ENCODE measurements at places on chromosomes 12 and 14.

GRCh38 chr12:386651-387050, 2.5 kb downstream of the KDM5A start:
- no peak for DNase-seq

DNA sequence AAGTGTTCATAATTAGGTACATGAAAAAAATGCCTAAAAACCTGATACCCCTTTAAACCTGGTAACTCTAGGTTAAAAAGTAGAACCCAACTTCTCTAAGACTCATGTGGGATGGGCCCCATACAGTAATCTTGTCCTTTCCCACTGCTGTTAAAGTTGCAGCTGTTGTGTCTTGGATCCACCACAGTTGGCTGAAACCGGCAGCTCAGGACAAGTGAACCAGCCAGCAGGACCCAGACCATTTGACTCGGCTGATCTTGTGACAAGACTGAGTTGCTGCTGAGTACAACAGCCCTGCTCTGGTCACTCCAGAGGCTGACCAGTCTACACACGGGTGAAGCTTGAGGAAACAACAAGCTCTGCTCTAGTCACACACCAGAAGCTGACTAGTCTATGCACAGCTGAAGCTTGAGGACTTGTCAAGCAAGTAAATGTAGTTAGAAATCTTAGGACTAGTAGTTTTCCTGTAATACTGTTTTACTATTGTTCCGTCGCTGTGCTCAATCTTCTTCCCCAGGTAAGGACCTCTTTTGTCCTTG, 60.6 kb downstream of the DHRS2 start:
- DNase-seq, result no peak

GRCh38 chr12:5562581-5562980, 130.7 kb downstream of the NTF3 start:
- DNase-seq, result no peak

DNA sequence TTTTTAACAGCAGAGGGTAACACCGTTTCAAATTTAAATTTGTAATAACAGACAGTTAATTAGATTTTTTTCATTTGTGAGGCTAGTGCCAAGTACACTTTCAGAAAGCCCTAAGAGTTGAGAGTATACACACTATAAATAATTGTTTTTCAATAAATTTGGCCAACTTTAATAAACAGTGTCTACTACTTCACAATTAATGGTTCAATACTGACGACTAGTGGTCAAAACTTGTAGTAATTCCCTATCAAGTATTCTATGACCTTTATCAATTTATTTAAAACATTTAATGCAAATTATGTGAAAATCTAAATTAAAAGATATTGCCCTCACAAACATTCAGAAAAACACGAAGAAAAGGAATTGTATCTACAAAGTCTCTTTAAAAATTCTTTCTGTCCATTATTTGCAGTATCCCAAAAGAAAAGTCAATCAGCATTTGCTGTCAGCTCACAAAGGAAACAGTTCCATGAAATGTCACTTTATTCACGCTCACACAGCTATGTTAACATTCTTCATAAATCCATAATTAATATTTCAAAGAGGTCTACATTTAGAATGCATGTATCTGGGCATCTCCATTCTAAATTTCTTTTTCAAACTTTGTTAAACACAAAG, 91.2 kb downstream of the CEP128 start:
- DNase-seq, result no peak

GRCh38 chr12:50740307-50740706, 23.6 kb upstream of the ATF1 start:
- DNase-seq, result no peak

All from AG04449 (cell line).